KBM-7 (cell line): ENCODE measurements at places on chromosomes 5 and 9.

- DNase-seq: no peak
Observed at GRCh38 chr5:126017096-126017495, 406.1 kb upstream of the GRAMD2B start.

- peak; percentile 39 for DNase-seq
Observed at GRCh38 chr9:76419782-76420380, 25.7 kb upstream of the RFK start.

GRCh38 chr9:133975511-133975910 lies 16.6 kb downstream of the VAV2 start:
- no peak for DNase-seq

- DNase-seq: no peak
Observed at GRCh38 chr5:171622010-171622409, 163.6 kb upstream of the SMIM23 start.

DNA sequence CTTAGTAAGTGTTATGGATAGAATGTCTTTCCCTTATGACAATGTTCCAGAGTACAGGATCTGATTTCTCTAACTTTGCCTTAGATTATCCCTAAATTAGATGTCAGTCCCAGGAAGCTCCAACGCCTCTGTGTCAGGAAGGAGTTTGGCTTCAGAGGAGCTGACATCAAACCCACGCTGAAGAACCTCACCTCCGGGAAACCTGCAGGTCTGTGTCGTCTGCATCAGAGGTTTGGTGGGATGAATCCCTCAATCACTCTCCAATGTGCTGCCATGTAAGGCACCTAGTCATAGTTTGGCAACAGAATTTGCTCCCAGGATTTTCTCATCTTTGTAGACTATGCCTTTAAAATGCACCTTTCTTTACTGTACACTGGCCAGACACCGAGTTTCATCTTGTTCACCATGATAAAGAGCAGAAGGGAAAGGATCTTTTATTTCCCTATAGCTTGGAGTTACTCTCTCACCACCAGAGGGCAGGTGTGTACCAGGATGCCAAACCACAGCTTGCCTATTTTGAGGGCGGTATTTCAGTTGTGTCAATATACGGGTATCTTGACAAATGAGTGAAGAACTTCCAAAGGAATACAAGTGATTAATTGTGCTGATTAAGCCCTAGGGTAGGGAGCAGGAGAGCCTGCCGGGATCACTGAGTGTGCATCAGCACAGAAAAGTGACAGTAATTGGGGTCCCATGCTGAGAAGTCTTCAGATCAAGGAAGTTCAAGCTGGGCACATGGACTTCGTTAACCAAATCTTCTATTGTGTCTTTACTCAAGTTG lies 23.4 kb downstream of the MINAR2 start:
- peak; percentile 61 for DNase-seq

DNA sequence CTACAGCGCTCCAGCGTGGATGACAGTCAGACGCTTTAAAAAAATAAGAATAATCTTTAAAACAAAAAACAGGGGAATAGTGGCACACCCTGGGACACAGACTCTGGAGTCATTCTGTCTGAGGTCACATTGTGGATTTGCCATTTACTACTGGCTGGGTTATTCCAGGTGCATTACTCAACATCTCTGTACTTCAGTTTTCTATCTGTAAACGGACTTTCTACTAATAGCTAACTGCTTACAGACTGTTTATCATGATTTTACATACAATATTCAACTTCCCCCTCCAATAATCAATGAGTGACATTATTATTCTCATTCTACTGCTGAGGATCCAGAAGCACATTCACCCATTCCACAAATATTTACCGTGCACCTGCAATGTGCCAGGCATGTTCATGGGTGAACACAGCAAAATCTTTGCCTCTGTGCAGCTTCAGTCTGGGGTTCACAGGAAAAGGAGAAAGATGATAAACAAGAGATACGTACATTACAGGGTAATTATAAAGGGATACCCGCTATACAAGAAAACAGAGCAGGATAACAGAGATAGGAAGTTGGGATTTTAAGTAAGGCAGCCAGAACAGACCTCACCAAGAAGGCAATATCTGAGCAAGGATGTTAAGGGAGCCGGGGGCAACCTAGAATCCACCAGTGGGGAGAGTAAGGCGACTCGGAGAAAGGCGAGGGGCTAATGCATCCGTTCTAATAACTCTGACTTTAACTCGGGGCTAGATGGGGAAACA lies 984 bp upstream of the RAD23B start:
- no peak for DNase-seq

GRCh38 chr9:116059466-116059865 lies 94.1 kb upstream of the PAPPA start:
- no peak for DNase-seq

GRCh38 chr9:99326112-99326916 lies 104.2 kb downstream of the SEC61B start:
- DNase-seq: no peak

- DNase-seq: no peak
Observed at GRCh38 chr5:149831492-149831891, 101.4 kb downstream of the PPARGC1B start.

- no peak for DNase-seq
Observed at GRCh38 chr9:114059047-114059803, 18.9 kb downstream of the AMBP start.

DNA sequence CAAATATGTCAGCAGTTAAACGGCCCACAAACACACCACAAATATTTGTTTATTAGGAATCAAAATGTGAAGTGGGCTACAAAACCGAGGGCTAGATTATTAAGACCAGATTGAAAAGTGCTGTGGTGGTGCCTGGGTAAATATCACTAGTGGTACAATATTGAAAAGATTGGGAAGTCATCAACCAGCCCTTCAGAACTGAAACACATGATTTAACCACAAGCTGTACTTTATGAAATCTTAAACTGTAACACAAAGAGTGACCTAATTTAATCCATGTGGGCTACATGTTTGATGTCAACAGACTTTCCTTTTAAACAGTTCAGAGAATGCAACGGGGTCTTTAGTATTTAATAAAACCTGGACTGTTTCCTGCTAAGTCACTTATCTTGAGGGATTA lies 182.3 kb downstream of the SPATA31D1 start:
- no peak for DNase-seq

DNA sequence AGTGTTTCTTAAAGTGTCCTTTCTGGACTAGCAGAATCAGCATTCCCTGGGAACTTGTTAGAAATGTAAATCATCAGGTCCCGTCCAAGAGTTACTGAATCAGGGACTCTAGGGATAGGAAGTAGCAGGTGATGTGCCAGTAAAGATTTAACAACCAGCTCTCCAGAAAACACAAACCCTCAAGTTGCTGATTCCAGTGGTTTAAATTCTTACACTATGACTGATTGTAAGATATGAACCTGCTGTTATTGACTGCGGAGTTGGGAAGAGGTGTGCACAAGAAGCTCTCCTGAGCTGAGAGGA lies 39.1 kb upstream of the BASP1 start:
- no peak for DNase-seq

GRCh38 chr5:10063997-10064396 lies 185.7 kb downstream of the ATPSCKMT start:
- no peak for DNase-seq

GRCh38 chr9:86534572-86535258 lies 180.5 kb upstream of the TUT7 start:
- DNase-seq: no peak

DNA sequence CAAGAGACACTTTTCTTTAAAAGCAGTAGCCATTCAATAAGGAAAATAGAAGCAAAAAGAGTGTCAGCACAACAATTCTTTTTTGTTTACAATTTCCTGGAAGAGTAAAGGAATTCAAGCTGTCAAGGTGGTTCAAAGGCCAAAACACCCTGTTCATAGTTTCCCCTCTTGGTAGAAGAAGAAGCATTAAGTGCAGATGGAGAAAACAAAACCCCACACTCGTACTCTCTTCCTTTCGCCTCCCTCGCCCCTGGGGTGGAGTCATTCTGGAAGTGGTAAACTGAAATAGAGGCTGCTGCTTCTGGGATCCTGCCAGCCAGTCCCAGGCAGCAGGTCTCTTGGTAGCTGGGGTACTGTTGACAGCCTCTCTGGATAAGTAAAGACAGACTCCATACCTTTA lies 105.0 kb downstream of the ANKRD55 start:
- no peak for DNase-seq

DNA sequence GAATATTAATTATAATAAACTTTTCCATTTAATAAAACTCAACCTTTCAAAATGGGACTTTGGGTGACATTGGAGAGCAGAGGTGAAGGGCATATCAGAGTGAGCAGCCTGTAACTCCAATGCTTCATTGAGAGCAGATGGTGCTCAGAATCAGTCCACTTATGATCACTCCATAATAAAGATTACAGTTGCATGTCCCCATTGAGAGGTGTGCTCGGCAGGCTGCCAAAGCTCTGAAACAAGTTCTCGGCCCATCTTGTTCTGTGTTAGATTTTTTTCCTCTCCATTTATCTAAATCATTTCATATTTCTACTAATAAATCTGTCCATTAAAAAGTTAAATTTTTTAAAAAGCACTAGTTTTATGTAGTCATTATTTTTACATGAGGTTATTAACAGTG lies 1786.4 kb upstream of the WWC1 start:
- no peak for DNase-seq

DNA sequence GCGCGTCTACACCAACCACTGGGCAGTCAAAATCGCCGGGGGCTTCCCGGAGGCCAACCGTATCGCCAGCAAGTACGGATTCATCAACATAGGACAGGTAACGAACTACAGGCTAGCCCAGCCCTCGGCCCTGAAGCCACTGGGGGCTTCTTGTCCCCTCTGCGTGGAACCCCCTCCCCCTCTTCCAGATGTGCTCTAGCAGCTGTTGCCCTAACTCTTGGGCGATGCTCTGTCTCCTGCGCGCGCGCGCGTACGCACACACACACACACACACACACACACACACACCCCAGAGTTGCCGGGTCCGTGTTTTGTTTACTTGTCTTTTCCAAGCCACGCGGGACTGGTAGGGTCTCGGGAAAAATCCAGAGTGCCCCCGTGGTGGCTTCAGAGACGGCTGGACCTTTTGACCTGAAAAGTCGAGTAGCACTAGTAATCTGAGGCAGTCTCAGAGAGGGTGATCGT lies 836 bp downstream of the PCSK5 start:
- DNase-seq: peak; percentile 38

DNA sequence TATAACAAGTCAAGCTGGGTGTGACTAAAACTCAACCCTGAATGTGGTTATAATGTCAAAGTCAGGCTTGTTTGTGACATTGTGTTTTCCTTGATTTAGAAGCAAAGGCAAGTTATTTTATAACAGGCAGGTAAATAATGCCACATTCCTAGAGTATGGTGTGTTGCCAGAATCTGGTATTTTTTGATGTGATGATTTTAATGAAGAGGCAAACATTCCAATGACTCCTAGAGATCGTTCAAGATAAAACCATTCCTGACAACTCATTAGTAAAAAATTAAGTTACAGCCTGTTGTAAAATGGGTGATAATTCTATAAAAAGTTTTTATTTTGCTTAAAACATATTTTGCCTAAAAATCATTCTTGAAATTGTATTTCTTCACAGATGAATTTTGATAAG lies 60.0 kb downstream of the RAB14 start:
- DNase-seq: no peak

GRCh38 chr5:72938206-72938605 lies 17.6 kb upstream of the FCHO2 start:
- no peak for DNase-seq

- DNase-seq: no peak
Observed at GRCh38 chr5:158747816-158748432, 351.8 kb downstream of the EBF1 start.
